ENCODE measurements at places on chromosomes 11 and 22. TPM values are rescaled to one million over a fixed set of nuclear protein-coding genes. Genes with fewer than 3 reads are reported as not detected.
A peak's percentile ranks its signal among the peaks of the same experiment; 100 is the strongest.

PAX6 gene
- not detected for polyA plus RNA-seq

PANX3 gene
- polyA plus RNA-seq = not detected

OR10S1 gene
- polyA plus RNA-seq = not detected

HORMAD2 gene
- polyA plus RNA-seq = not detected

MPZL3 gene
- 0.14 TPM for polyA plus RNA-seq

GAL3ST1 gene
- not detected for polyA plus RNA-seq

OR10A2 gene
- not detected for polyA plus RNA-seq

OR4D5 gene
- polyA plus RNA-seq = not detected

PKP3 gene
- 2.6 TPM for polyA plus RNA-seq

RHOD gene
- polyA plus RNA-seq = 10.9 TPM

NOX4 gene
- polyA plus RNA-seq = 4.7 TPM

- DNase-seq = no peak
Measured at GRCh38 chr11:47044119-47044518, 107.6 kb downstream of the CSTPP1 start.

DNA sequence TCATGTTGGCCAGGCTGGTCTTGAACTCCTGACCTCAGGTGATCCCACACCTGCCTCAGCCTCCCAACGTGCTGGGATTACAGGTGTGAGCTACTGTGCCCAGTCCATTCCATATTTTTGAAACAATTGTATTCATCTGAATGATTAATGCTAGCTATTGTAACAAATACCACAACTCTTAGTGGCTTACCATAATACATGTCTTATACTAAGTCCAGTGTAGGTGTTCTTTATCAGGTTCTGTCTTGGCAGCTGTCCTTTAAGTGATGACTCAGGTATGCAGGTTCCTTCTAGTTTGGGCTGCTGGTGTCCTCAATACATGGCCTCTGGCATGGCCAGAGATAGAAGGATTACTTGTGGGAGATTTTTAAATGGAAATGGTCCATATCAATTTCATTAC is 39.0 kb downstream of the UVRAG start:
- no peak for DNase-seq

GRCh38 chr11:106088896-106089295 is 11.4 kb downstream of the AASDHPPT start:
- peak; percentile 75 for DNase-seq

GRCh38 chr11:27179334-27179733 is 138.7 kb downstream of the BBOX1 start:
- DNase-seq = no peak

DNA sequence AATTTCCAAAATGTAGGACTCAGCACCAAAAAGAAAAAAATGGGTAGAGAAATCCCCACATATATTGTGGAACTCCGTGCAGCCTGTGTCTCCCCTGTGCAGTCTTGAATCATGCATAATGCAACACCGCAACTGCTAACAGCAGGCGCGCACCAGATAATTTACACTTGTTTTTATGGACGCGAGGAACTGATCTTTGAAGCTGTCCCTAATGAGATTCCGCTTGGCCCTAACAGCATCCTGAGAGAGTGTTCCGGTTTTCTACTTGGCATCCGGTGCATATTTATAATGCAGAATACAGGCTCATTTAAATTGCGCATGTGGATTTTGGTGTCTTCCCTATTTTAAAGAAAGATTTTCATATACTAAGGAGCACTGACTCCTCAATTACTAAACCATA is 21.1 kb downstream of the MPPED2 start:
- DNase-seq = no peak

DNA sequence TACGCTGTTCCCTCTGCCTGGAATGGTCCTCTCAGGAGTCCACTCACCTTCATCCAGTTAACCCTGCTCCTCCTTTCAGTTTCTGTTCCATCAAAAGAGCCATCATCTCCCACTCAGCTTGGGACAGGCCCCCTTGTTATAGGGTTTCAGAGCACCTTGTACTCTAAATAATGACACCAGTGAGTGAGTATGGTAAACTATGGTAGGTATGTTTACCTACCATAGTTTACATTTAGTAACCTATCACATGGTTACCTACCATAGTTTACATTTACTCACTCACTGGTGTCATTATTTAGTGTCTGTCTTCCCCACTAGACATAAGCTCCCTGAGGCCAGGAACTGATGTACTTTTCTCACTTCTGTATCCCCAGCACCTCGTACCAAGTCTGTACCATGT is 130.2 kb upstream of the SESN3 start:
- no peak for DNase-seq

DNA sequence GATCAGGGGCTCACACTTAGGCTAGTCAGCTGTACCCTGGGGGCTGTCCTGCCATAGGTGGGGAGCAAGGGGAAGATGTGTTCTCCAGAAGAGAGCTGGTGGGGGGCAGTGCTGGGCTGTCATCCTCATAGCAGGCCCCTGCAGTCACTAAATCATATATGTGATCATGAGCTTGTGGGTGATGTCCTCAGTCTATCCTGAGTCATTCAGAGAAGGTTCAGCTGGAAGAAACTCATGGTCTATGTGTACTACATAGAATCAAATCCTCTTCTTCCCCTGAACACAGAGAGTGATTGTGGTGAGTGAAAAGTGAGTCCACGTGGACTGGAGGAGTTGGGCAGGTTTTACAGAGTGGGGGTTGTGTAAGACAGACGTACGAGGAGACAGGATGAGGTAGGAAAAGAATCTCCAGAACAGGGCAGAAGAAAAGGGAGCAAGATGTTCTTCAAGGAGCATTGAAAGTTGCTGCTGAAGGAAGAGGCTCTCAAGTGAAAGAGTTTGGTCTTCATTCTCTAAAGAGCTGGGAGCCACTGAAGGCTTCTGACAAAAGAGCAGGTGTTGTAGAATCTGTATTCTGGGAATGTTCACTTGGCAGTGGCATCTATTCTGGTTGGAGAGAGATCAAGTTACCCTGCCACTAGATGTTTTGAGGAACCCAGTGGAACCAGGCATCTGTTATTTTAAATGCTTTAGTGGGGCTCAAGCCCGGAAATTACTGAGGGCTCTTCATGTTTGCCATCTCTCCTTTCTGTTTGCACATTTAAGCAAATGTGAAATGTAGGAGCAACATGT is 68.9 kb downstream of the C22orf31 start:
- no peak for DNase-seq

DNA sequence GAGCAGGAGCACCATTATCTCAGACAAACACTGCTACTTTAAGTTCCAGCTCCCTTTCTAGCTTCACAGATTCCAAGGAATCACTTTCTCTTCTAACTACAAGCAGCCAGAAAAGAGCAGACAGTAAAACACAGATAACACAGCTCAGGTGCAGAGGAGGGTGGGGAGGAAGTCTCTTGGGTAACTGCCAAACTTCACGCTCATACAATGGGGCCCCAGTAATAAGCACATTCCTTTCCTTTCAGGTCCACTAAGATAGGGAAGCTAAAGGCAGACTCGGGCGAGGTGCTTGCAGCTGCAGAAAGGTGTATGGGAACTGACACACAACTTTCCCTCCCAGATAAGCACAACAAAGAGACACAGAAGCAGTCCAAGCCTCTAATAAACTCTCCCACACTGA is 69.2 kb upstream of the OR9G4 start:
- DNase-seq = no peak

- DNase-seq = no peak
Measured at GRCh38 chr11:26070714-26071380, 261.1 kb upstream of the ANO3 start.

- no peak for DNase-seq
Measured at GRCh38 chr11:9717719-9718118, 53.8 kb downstream of the SWAP70 start.

- peak; percentile 61 for DNase-seq
Measured at GRCh38 chr11:8070417-8071115, 10.4 kb upstream of the TUB start.

- DNase-seq = peak; percentile 94
Measured at GRCh38 chr11:29312812-29313211, 704.0 kb downstream of the KCNA4 start.

- no peak for DNase-seq
Measured at GRCh38 chr11:44598831-44599230, 33.4 kb downstream of the CD82 start.

DNA sequence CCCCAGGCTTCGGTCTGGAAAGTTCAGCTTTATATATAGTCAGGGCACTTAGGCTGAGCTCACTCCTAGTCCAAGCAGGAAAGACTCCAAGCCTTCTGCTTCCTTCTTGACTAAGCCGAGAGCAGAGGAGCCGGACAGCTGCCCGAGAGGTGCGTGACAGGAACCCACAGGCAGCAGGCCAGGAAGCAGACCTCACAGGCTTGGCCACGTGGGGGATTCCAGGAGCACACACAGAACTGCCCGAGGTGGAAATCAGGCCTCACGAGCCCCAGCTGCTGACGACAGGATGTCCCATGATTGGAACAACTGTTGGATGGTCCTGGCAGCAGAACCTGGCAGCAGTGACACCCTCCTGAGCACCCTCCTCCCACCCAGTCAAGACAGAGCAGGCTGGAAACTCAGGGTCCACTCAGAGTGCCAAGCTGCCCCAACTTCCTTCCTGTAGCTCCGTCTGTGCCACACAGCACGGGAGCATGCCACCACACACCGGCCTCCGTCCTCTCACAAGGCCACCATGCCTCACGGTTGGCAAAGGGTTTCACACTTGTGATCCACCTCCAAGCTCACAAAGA is 5.4 kb downstream of the PLA2G6 start:
- peak; percentile 98 for DNase-seq

- no peak for DNase-seq
Measured at GRCh38 chr22:31295360-31295759, 3.1 kb upstream of the PIK3IP1 start.

GRCh38 chr11:66834943-66835342 is 8.3 kb upstream of the RCE1 start:
- no peak for DNase-seq

GRCh38 chr11:71125150-71125549 is 127.2 kb downstream of the SHANK2 start:
- DNase-seq = no peak

DNA sequence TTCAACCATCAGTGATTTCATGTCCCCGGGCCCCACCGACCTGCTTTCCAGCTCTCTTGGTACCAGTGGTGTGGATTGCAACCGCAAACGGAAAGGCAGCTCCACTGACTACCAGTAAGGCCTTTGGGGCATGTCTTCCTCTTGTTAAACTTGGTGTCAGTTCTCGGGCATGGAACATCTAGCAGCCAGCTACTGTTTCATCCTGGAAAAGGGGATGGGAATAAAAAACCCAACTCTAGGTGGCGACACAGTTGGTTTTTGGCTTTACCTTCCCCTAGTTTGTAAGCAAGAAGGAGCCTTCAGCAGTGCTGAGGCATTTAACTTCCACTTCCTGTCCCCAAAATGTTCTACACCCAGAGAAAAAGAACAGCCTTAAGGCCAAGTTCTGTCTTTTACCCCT is 76.7 kb downstream of the BMAL1 start:
- peak; percentile 29 for DNase-seq

- DNase-seq = no peak
Measured at GRCh38 chr22:24099666-24100065, 81.6 kb upstream of the SUSD2 start.

GRCh38 chr11:76629853-76630599 is 40.5 kb downstream of the LRRC32 start:
- peak; percentile 18 for DNase-seq

DNA sequence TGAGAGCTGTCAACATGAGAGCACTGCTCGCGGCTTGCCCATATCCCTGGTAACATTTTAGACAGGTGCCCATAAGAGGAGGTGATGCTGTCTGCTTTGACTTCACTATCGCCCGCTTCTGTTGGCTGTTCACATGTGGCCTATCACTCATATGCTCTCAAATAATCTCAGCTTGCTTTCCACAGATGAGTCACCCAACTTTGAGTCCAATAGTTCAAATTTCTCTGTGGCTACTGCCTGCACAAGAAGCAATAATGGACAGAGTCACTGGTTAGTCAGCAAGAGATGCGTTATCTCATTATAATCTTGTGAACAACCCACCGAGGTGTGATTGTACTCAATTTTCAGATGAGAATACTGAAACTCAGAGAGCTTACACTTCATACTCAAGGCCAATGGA is 1714.1 kb downstream of the LRRC4C start:
- DNase-seq = no peak

- DNase-seq = peak; percentile 63
Measured at GRCh38 chr11:20022363-20023081, 137.8 kb downstream of the DBX1 start.

DNA sequence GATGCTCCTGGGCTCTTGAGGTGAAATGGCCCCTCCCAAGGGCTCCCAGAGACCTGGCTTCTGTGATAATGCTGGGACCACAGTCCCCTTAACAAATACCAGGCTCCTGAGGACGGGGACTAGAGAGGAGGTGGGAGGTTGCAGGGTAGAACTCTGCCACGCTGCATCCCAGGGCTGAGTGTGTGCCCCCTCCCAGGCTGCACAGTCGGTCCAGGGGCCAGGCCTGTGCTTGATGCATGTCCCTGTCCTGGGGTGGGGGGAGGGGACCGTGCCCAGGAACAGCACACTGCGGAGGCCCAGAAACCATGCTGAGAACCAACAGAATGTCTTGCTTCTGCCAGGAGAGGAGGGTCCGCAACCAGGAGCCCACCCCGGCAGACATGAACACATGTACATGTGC is 9.3 kb downstream of the CSF2RB start:
- no peak for DNase-seq

- DNase-seq = peak; percentile 98
Measured at GRCh38 chr11:128488471-128488870, 98.9 kb downstream of the ETS1 start.

DNA sequence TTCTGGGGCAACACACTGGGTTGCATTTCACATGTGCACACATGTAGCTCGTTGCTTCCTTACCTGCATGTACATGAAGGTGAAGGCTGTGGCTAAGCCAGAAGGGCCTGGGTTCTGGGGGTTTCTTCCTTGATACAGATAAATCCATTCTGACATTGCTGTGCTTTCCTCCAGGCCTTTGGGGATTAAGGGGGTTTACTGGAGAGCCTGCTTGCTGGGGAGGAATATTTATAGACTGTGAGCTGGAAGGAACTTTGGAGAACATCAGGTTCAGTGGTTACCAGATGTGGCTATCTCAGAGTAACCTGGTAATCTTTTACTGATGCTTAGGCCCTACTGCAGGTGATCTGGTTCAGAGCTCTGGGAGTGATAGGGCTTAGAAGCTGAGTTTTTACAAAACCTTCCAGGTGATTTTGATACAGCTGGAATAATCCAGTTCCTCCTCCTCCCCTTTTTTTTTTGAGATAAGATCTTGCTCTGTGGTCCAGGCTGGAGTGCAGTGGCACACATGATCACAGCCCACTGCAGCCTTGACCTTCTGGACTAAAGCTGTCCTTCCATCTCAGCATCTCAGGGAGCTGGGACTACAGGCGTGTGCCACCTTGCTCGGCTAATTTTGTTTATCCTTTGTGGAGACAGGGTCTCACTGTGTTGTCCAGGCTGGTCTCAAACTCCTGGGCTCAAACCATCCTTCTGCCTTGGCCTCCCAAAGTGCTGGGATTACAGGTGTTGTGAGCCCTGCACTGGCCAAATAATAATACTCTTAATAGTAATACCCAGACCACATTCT is 19.9 kb downstream of the ACO2 start:
- no peak for DNase-seq

DNA sequence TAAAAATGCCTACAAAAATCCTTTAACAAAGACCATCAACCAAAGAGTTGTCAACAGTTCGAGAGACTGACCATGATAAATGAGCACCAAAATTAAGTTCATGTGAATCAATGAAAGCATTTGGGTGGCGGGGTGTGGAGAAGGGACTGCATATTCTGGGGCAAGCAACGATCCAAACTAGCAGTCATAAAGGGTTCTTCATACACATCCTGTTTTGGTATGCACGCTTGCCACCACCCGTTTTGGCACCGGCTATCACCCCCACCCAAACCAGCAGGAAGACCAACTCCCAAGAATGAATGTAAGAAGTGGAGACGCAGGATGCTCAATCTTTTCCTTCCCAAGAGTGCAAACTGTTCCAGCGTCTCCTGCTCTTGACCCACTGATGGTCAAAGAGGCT is 80.8 kb downstream of the SGSM3 start:
- no peak for DNase-seq

GRCh38 chr22:29750559-29751538 is 16.0 kb downstream of the ZMAT5 start:
- peak; percentile 24 for DNase-seq
